Activated naive CD8-positive, alpha-beta T cell treated with anti-CD3 and anti-CD28 coated beads, Interleukin-2, amount 10 ng/mL, durations not matched to agents 7 days and 5 days (primary cell): ENCODE measurements at places on chromosomes 3 and 15. TPM values are rescaled to one million over a fixed set of nuclear protein-coding genes. Genes with fewer than 3 reads are reported as not detected.

GRCh38 chr3:37693511-37694283, 168.0 kb upstream of the CTDSPL start:
- no peak for DNase-seq

DNA sequence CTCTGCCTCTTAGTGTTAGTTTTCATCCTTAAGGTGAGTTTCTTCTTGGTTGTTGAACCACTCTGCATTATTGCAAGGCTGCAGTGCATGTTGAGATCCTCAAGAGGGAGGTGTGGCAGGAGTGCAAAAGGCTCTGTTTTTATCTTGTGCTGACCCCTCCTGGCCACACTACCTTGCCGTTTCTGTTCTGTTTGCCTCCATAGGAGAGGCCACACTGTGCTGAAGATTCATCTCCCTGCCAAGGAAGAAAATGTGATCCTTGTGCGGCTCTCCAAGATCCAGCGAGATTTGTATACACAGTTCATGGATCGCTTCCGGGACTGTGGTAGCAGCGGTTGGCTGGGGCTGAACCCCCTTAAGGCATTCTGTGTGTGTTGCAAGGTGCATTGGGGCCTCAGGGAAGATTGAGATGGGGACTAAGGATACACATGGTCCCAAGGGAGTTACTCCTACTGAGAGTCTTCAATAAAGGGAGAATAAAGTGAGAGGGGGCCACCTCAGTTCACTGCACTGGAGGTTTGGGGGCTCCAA, 33.0 kb upstream of the TEX264 start:
- no peak for DNase-seq

GRCh38 chr15:36940636-36941260, 159.6 kb downstream of the MEIS2 start:
- no peak for DNase-seq

GRCh38 chr3:124530916-124531315, 199.3 kb upstream of the UMPS start:
- DNase-seq: no peak

GRCh38 chr15:88690331-88690730, 51.5 kb downstream of the ISG20 start:
- DNase-seq: no peak

DNA sequence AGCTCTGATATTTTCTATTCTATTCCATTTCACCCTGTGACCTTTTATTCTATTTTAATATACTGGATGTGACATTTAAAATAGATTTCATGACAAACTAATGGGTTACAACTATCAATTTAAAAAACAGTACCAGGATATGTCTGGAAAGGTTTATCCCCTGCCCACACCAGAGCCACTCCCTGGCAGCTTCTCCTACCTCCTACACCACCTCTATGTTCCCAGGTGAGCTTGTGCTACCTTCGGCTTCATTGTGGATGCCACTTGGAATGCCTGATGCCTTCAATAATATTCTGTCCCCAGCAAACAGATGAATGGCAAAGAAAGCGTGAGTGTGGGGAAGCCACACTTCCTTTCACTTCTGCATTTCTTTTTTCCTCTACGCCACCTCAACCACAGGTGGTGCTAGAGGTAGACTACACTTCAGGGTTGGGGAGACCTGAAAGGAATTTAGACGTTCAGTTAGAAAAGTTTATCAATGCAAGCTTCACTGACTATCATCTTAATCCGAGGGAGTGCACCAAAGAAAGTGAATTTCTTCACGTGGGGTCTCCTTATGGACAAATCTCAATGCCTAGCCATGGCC, 213.0 kb downstream of the SSR3 start:
- DNase-seq: no peak

- DNase-seq: no peak
These were observed 47.7 kb downstream of the RPLP1 start for GRCh38 chr15:69500339-69500738.

DNA sequence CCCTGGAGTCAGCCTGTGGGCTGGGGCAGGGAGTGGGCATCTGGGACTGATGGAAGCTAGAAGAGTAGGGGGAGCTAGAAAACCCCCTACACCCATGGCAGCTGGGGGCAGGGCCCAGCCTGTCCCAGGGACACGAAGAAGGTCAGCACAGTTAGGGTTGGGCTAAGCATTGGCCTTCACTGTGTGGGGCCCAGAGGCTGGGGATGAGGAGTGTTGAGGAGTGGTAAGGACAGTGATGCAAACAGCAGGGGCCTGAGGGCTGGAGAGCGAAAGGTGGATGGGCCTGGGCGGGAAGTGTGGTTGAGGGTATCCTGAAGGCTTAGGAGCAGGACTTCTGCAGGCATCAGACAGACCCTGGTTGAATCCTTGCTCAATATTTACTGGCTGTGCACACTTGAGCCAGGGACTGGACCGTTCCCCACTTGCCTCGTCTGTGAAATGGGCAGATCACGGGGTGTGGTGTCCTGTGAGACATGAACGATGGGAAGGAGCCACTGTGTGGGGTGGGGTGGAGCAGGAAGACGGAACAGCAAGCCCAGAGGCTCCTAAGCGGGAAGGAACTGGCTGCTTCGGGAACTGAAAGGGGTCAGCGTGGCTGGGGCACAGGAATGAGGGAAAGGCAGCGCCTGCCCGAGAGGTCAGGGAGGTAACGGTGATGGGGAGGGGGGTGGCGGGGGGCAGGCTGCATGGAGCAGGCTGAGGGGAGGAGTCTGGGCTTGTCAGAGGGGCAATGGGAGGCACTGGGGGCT, 7.3 kb downstream of the PRKCD start:
- no peak for DNase-seq

- DNase-seq: no peak
These were observed 59.7 kb downstream of the DCUN1D1 start for GRCh38 chr3:182920515-182921084.

Gene SMAD3
- total RNA-seq: 74.1 TPM

Gene KIF15
- total RNA-seq: 42.3 TPM

DNA sequence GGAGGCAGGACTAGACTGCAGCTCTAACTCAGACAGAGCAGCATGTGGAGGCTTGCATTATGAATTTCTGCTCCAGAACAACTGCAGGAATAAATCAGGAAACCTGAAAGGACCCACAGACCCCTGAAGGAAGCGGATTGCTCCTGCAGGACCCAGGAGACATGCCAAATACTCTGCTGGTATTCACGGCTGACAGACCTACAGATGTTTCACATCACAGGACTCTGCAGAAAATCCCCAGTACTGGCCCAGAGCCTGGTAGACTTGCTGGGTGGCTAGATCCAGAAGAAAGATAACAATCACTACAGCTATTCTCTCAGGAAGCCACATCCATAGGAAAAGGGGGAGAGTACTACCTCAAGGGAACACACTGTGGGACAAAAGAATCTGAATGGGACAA, 942.1 kb downstream of the AGBL1 start:
- no peak for DNase-seq

DNA sequence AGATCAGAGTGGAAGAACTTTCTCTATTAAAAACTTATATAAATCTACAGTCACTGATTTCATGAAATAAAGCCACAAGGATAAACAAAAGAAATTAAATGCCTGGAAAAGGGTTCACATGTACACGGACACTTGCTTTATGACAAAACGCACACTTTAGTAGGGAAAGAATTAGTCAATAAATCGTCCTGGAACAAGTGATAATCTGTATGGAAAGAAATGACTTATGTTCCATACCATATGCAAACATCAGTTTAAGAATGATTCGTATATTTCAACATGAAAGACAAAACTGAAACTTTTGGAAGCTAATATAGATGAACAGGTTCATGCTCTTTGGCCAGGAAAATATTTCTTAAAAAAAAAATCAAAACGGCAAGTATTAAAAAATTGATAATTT, 40.2 kb downstream of the MEF2A start:
- no peak for DNase-seq

DNA sequence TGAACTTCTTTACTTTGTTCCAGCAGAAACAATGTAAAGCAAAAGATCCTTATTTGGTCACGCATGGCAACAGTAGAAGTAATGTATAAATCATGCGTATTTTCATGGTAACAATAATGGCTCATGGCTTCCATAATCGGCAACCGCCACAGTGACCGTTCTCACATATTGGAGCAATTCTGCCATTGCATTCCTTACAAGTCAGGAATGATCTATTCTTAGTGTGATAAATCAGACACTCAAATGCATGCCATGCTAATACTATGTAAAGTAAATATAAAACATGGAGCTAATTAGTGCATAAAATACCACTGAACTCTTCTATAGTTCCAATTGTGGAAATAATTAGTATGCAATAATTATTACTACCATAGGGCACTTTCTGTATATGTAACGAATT, 13.5 kb upstream of the CERS3 start:
- DNase-seq: no peak

DNA sequence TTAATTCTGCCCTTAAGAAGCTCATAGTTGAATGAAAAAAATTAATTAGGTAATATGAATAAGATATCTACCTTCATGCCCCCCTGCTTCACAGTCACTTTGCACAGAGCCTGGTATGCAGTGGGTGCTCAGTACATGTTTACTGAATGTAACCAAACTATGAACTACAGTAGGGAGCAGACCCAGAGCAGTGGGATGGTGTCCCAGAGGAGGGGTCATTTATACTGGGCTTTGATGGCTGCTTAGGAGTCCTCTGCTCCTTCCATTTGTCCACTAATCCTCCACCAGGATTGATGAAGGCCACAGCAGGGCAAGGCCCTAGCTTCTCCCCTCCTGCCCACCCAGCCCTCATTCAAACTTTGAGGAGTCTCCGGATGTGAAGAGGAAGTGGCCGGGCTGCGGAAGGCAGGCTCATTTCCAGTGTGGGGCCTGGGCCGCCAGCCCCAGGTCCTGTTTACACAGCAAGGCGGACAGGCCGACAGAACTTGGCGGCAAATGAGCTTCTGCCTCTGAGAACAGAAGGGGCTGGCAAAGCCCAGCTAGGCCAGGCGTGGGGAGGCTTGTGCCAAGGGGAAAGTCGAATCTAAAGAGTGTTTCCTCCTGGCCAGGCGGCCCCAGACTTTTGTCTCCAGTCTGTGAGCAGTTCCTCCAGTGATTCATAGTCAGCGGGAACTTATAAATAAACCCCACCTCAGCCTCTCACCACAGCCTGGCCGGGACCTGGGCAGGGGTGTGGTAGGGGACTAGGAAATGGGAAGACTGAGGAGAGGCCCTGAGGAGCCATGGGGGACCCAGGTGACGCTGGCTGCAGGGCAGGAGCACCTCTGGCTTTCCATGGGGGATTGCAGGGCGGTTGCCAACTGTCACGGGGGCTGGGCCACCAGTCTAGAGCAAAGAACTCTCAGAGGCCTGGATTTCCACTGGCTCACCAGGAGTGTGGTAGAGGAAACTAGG, 51.6 kb upstream of the LCTL start:
- DNase-seq: no peak

Gene TTLL13
- total RNA-seq: 1.5 TPM

Gene GOLGA8A
- total RNA-seq: 311 TPM

GRCh38 chr15:89118481-89118989, 30.3 kb downstream of the ABHD2 start:
- no peak for DNase-seq

- DNase-seq: no peak
These were observed 65.8 kb downstream of the MYO5A start for GRCh38 chr15:52462806-52463360.

GRCh38 chr3:128537091-128537703, 44.2 kb upstream of the GATA2 start:
- no peak for DNase-seq

Gene GOLGA6L9
- total RNA-seq: 4.7 TPM

Gene SLC22A13
- 0.61 TPM for total RNA-seq

DNA sequence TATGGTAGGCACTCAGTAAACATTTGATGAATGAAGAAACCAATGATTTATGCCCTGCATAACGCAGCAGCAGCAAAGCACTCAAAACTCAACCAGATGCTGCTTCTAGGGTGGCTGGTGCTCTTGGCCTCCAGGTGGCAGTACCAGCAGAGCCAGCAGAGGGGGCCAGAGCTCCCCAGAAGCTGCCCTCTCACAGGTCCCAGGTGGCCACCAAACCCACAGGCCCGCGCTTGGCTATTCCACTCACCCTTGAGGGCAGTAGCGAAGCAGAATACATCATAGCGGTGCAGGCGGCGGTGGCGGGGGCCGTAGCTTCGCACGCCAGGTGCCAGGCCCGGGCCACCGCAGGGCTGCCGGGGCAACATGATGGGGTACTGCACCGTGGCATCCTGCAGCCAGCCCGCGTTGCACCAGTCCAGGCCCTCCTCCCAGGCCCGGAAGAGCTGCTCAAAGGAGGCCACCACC, 16.6 kb downstream of the HAPLN3 start:
- DNase-seq: peak; percentile 64

GRCh38 chr3:112627919-112628466, 12.9 kb downstream of the CCDC80 start:
- no peak for DNase-seq

Gene SST
- not detected for total RNA-seq

Gene CFAP92
- not detected for total RNA-seq

DNA sequence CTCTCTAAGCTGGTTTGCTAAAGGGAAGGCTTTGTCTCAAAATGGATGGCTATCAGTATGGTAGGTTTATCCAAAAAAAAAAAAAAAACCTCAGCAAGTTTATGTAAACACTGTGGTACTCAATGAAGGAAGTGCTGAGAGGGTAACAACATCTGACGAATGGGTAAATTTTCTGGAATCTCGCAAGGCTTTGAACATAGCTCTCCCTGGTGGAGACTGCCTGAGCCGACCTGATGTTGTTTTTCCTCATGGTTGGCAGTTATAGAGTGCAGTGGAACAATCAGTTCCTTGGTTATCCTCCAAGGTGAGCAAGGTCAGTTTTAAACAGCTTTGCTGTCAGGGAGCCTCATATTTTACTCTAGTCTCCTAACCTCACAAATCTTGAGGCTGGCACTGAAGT, 94.6 kb downstream of the ZPLD1 start:
- no peak for DNase-seq

DNA sequence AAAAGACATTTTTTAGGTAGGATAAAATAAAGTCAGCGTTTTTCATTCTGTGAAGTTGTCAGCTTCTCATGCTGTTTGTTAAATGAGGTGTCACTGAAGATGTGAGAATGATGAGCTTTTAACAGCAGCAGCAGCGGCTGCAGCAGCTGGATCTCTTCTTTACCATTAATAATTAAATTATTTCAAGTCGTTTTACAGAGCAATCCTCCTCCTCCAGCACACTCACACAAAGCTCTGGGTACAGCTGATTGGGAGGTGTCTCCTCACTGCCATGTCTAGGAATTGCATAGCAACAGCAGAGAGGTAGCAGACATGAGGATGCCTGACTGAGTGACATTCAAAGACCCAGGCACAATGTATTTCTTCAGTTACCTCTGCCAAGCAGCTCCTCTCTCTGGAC, 46.7 kb upstream of the PLAAT1 start:
- no peak for DNase-seq
